ENCODE measurements at places on chromosomes 11 and 22.

DNA sequence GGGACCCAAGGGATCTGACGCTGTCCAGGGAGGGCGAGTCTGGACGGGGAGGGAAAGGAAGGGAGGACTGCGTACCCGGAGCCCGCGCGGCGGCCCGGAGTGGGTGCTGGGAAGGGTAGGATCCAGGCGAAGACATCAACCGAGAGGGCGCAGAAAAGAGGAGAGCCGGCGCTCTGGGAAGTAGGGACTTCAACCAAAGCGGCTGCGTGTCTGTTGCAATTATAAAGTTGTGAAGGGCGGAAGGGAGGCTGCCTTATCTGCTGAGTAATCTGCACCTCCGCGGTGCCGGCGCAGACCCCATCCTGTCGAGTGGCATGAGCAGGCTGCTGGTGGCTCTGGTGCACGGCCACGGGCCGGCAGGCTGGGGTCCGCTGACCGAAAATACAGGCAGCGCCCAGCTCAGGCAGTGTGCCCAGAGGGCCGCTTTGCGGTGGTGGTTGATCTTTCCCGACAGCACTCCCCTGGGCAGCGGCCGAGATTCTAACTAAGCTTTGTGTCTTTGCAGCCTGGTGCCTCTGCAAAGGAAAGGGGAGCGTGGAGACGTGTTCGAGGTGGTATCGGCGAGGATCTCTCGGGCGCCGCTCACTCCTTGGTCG lies 978 bp downstream of the C11orf87 start:
- no peak overlapping the region for H3K27ac ChIP-seq
- H3K36me3 ChIP-seq: peaks cover 3% of the 10 kb centered on the region
- peaks cover 57% of the 10 kb centered on the region for H3K27me3 ChIP-seq
- DNase-seq: no peak
- no peak overlapping the region for H3K4me3 ChIP-seq

- no peaks in the 10 kb centered on the region for H3K27me3 ChIP-seq
- H3K4me3 ChIP-seq: peak overlapping the region; percentile 17
- H3K27ac ChIP-seq: no peak overlapping the region
Observed at GRCh38 chr11:94150056-94150455, 21.4 kb downstream of the PANX1 start.

DNA sequence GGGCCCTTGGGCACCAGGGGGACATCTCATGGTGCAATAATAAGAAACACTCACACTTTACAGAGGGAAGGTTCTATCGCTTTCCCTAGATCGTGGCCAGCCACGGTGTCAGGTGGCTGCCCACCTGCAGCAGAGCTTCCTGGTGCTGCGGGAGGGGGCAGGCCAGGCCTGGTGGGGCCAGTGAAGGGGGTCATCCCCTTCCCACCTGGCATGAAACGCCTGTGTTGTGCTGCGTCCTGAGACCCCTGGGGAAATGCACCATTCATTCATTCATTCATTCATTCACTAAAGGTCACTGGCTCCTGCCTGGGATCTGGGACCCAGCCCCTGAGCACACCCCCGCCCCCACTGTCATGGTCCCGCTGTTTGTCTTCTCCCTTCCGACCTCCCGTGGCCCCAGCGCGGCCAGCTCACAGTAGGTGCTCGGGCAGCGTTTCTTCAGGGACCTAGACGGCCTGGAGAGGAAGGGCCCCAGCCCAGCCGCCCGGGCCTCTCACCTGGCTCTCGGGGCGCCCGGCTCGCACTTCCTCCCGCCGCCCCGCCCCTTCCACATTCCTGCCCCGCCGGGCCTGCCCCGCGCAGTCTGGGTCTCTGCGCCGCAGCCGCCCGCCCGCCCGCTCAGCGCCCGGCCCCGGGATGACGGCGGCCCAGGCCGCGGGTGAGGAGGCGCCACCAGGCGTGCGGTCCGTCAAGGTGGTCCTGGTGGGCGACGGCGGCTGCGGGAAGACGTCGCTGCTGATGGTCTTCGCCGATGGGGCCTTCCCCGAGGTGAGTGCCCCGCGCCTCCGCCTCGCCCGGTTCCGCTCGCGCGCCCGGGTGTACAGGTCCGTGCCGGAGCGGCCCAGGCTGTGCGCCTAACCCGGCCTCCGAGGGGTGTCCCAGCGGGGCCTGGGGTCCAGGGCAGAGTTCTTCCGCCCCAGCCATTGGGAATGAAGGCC lies at the start of gene RHOD:
RHOD (plus strand) TSS at position 581 of the 938 bp plus-strand sequence; CDS start at position 637, 56 bp downstream.
- no peak for DNase-seq
- peaks cover 10% of the 10 kb centered on the region for H3K4me1 ChIP-seq
- H3K27ac ChIP-seq: no peak within 1 kb of the TSS
- H3K27me3 ChIP-seq: peaks cover 4% of the 10 kb centered on the region
- H3K4me3 ChIP-seq: peak within 1 kb of the TSS; percentile 75
- H3K36me3 ChIP-seq: no peaks in the 10 kb centered on the region

DNA sequence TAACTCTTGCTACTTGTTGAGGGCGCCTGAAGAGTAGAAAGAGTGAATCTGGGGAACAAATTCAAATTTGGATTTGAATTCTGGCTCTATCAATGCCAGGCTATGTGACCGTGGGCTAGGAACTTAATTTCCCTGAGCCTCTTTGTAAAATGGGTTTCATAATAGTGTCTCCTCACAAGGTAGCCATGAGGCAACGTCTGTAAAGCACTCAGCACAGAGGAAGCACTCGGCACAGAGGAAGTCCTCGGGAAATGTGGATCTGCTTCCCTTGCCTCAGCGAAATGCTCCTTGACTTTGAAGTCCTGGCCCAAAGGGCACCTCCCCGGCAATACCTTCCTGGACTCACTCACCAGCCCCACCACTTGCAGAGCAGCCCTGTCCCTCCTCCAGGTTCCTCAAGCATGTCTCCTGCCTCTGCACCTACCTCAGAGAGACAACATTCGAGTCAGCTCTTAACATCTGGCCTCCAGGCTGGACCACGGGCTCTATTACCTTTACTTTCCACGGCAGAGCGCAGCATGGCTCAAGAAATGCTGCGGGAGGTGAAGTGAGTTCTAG lies 17.7 kb downstream of the CD6 start:
- H3K36me3 ChIP-seq: peaks cover 6% of the 10 kb centered on the region
- H3K27ac ChIP-seq: peak overlapping the region; percentile 99
- H3K4me1 ChIP-seq: peaks cover 88% of the 10 kb centered on the region
- DNase-seq: no peak
- no peaks in the 10 kb centered on the region for H3K27me3 ChIP-seq

DNA sequence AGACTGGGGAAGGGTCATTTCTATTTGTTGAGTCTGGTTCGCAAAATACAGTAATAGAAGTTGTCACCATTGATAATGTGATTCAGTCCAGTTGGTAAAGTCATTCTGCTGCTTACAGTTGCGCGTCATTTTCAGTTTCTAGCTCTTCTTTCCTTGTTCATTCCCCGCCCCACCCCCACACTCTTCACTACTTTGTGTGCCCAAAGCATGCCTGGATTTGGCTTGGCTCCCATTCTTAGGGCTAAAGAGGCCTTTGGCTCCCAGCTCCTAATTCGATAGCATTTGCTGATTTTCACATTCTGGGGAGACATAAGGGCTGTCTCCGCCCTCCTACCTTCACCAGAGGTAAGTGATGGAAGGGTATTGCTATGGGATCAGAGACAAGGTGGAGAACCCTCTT lies 43.0 kb downstream of the CECR2 start:
- H3K27ac ChIP-seq: no peak overlapping the region
- no peaks in the 10 kb centered on the region for H3K27me3 ChIP-seq

DNA sequence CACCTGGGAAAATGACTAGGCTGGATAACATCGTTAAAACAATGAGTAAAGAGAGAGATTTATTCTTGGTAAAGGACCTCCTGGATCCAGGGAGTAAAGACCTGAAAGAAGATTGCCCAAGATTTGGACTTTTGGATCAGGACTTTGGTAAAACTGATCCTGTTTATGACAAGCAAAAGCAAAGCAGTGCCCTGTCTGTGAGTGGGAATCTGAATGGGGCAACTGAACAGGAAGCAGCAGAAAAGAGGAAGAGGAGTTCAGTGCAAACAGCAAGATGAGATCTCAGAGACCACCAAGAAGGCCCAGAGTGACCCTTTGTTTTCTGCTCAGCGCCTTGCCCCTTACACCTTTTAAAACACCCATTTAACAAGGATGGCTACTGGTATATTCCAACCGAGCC lies 122.0 kb downstream of the VPREB1 start:
- no peak overlapping the region for H3K27ac ChIP-seq
- H3K4me1 ChIP-seq: peaks cover 40% of the 10 kb centered on the region
- H3K27me3 ChIP-seq: peaks cover 38% of the 10 kb centered on the region
- H3K36me3 ChIP-seq: no peaks in the 10 kb centered on the region
- DNase-seq: no peak

DNA sequence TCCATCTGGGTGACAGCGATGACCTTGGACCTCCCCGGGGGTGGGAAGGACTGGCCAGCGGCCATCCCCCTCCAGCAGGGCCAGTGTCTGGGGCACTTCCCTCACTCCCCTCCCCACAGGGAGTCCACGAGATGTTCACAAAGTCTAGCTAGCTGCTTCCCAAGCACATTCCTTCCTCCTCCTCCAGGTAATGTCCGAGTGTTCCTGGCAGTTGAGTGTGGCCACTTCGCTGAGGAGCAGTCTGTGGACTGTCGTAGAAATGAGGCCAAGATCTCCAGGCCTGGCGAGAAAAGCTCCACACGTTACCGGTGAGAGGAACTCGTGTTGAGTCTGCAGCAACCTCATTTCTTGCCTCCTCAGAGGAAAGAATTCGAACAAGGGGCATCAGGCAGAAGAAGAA lies 425.5 kb downstream of the BRD1 start:
- peaks cover 39% of the 10 kb centered on the region for H3K27me3 ChIP-seq
- H3K36me3 ChIP-seq: no peaks in the 10 kb centered on the region
- no peaks in the 10 kb centered on the region for H3K4me1 ChIP-seq
- no peak for DNase-seq
- H3K4me3 ChIP-seq: no peak overlapping the region

DNA sequence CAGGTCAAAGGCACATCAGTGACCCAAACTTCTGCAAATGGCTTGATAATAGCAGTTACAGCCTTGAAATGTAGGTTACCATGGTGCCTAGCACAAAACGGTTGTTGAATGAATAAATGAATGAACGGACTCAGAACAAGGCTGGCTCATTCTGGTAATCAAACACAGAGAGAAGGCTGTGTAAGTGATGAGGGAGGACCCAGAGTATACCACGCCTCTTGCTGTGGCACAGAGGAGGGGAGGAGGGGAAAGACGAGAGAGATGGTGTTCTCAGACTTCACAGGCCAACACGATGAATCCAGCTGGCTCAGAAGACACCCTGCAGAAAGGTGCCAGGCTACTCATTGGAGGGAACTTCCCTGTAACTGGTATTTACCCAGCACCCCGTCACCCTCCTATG lies 38.3 kb downstream of the PC start:
- no peaks in the 10 kb centered on the region for H3K27me3 ChIP-seq
- H3K4me1 ChIP-seq: no peaks in the 10 kb centered on the region

GRCh38 chr11:120339394-120339890 lies 3.2 kb downstream of the ARHGEF12 start:
- no peak overlapping the region for H3K27ac ChIP-seq
- peaks cover 58% of the 10 kb centered on the region for H3K27me3 ChIP-seq
- DNase-seq: peak; percentile 24
- peaks cover 4% of the 10 kb centered on the region for H3K36me3 ChIP-seq
- H3K4me1 ChIP-seq: peaks cover 48% of the 10 kb centered on the region
- H3K4me3 ChIP-seq: no peak overlapping the region

GRCh38 chr11:11662578-11662977 lies 40.8 kb upstream of the GALNT18 start:
- H3K4me3 ChIP-seq: no peak overlapping the region
- no peak for DNase-seq
- H3K27me3 ChIP-seq: peaks cover 29% of the 10 kb centered on the region
- H3K27ac ChIP-seq: no peak overlapping the region
- no peaks in the 10 kb centered on the region for H3K4me1 ChIP-seq
- H3K36me3 ChIP-seq: no peaks in the 10 kb centered on the region

DNA sequence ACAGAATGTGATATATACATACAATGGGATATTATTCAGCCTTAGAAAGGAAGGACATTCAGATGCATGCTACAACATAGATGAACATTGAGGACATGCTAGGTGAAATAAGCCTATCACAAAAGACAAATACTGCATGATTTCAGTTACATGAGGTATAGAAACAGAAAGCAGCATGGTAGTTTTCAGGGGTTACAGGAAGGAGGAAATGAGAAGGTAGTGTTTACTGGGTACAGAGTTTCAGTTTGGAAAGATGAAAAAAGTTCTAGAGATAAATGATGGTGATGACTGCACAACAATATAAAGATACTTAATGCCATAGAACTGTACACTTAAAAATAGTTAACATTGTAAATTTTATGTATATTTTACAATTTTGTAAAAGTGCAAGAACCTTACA lies 266.7 kb upstream of the C11orf87 start:
- peaks cover 2% of the 10 kb centered on the region for H3K27me3 ChIP-seq
- no peak overlapping the region for H3K27ac ChIP-seq
- DNase-seq: no peak
- H3K36me3 ChIP-seq: no peaks in the 10 kb centered on the region

DNA sequence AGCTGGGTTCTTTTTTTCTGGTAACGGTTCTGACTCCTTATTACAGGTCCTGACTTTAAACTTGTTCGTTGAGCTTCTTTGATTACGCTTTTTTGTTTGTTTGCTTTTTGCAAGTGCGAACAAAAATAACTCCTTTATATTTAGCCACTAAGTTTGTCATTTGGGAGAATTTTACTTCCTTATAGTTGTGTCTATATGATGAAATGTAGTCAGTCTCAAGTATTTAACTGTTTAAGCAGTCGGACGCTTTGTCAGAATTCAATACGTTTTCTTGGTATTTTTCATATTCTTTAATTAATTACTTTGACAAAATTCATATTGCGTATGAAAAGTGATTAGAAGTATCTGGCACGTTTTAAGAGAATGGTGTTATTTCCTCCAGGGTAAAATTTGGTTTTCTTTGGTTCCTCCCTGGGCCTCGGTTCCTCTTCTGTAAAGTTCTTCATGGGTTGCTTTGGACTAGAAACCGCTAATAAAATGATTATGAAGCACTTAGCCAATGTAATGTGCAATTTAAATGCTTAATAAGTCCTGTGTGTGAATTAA lies 1.3 kb downstream of the CBL start:
- peak overlapping the region; percentile 90 for H3K27ac ChIP-seq
- no peaks in the 10 kb centered on the region for H3K27me3 ChIP-seq
- H3K36me3 ChIP-seq: no peaks in the 10 kb centered on the region
- H3K4me3 ChIP-seq: peak overlapping the region; percentile 100

GRCh38 chr22:33864723-33865130 lies 55.5 kb downstream of the LARGE1 start:
- no peak overlapping the region for H3K4me3 ChIP-seq
- no peak overlapping the region for H3K27ac ChIP-seq
- peaks cover 5% of the 10 kb centered on the region for H3K4me1 ChIP-seq
- no peaks in the 10 kb centered on the region for H3K36me3 ChIP-seq
- DNase-seq: no peak

GRCh38 chr11:104033561-104033960 lies 2.9 kb upstream of the DDI1 start:
- H3K27me3 ChIP-seq: no peaks in the 10 kb centered on the region
- DNase-seq: no peak
- H3K36me3 ChIP-seq: no peaks in the 10 kb centered on the region

- H3K4me3 ChIP-seq: no peak overlapping the region
- no peak overlapping the region for H3K27ac ChIP-seq
- H3K36me3 ChIP-seq: no peaks in the 10 kb centered on the region
- H3K4me1 ChIP-seq: peaks cover 66% of the 10 kb centered on the region
Observed at GRCh38 chr11:47852053-47852452, 3.9 kb upstream of the NUP160 start.

All from naive thymus-derived CD8-positive, alpha-beta T cell (primary cell).